SK-MEL-5 (cell line): ENCODE measurements at places on chromosomes 2 and 18.

GRCh38 chr2:19098467-19099160, 259.8 kb downstream of the OSR1 start:
- no peak for DNase-seq

GRCh38 chr2:25851740-25852503, 26.4 kb downstream of the ASXL2 start:
- peak; percentile 86 for DNase-seq

DNA sequence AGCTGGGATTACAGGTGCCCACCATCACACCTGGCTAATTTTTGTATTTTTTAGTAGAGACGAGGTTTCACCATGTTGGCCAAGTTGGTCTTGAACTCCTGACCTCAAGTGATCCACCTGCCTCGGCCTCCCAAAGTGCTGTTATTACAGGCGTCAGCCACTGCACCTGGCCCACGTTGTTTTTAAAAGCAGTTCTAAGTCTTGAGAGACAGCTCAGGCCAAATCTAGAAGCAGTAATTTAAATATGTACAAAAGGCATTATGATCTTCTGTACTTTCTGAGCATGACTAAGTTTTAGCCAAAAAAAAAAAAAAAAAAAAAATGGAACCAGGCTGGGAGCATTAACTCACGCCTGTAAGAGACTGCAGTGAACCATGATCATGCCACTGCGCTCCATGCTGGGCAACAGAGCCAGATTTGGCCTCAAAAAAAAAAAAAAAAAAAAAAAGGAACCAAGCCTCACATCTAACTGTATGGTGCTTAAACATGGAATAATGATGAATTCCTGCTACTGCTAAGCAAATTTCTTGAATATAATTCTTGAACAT, 4.0 kb downstream of the ABHD3 start:
- DNase-seq = no peak

- no peak for DNase-seq
Measured at GRCh38 chr2:20771299-20771698, 51.6 kb downstream of the LDAH start.

DNA sequence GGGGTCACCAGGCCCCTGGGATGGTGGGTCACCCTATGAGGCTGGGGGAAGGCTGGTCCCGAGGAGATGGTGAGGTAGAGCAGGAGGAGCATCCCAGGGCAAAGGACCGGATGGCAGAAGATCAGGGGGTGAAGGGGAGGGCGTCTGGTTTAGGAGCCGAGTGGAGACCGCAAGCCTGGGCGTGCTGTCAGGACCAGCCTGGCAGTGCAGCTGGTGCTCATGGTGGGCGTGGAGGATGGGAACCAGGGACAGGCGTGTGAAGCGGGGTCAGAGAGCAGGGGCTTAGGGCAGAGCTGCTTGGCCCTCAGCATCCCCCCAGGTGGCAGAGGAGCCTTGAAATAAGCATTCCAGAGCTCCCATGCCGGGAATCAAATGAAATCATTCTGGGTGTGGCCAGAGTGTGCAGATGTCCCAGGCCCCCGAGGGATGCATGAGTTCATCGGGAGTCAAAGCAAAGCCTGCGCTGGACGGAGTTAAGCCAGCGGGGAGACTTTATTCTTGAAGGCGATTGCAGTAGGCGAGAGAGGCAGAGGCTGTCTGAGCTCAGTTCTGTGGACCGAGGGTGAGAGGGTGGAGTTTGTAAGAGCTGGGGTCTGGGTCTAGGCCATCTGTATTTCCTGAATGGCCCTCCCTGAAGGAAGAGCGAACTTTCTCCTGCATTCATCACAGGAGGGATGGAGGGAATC, 33.1 kb upstream of the MBP start:
- DNase-seq = no peak

GRCh38 chr2:45890819-45891218, 239.3 kb downstream of the PRKCE start:
- DNase-seq = no peak

GRCh38 chr18:50806208-50806616, 13.6 kb downstream of the MRO start:
- DNase-seq = no peak

DNA sequence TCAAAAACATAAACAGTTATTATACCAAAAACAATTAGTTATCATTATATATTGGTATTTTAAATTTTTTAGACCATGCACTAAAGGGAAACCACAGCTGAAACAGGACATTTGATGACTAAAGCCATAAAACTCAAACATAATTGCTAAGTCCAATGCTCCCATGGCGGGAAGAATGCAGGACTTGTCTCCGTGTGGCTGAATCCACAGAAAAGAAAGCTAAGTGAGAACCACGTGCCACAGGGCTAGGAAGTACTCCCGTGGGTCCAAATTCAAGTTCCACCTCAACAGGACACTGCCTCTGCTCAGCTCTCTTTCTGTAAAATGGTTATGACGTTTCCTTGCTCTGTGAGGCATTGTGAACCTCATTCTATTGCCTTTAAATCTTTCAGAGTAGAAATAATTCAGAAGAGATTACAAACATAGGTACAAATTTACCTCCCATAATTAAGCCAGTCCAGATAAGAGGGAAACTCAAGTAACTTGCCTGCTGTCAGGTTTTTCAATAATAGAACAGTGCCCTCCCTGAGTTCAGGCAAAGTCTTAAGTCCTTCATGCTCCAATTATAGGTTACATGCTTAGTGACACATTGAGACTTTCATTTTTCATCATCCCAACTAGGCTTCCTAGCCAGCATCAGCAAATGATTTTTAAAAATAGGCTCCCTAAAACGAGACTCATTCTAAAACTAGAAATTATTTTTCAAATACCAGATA, 36.7 kb downstream of the FTCDNL1 start:
- DNase-seq = peak; percentile 18

- DNase-seq = no peak
Measured at GRCh38 chr2:173077506-173078177, 2.0 kb downstream of the MAP3K20 start.

DNA sequence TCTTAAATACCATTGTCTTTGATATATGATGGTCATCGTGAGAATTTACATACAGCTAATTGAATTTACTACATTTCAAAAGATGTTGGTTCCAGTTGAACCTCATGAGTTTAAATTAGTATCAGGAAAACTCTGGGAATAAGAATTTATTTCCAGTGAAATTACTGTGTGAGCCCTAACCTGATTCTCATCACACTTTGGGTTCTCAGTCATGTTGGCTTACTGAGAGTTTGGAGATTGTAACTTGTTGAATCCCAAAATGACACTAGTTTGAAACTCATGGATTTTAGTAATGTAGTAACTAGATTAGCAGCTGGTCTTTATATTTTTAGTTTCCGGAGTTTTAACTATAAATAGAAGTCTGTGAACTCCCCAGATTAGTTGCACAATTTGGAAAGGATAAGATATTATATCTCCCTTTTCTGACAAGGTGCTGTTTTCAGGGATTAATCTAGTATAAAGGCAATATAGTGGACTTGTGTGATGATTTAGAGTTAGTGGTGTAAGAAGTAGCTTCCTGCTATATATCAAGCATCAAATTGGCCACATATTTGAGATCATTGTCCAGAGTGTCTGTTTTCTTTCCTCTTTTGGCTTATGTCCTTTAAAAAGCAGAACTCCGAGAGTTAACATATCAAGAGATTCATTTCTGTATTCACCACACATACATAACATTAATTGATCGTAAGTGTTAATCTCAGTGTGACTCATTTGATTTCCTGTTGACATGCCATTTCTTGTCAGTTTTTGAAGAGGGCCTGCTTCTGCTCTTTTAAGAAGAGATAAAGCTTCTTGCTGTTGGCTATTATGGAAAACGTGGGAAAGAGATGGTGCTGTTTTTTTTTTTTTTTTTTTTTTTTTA, 15.7 kb downstream of the NDUFV2 start:
- DNase-seq = no peak

DNA sequence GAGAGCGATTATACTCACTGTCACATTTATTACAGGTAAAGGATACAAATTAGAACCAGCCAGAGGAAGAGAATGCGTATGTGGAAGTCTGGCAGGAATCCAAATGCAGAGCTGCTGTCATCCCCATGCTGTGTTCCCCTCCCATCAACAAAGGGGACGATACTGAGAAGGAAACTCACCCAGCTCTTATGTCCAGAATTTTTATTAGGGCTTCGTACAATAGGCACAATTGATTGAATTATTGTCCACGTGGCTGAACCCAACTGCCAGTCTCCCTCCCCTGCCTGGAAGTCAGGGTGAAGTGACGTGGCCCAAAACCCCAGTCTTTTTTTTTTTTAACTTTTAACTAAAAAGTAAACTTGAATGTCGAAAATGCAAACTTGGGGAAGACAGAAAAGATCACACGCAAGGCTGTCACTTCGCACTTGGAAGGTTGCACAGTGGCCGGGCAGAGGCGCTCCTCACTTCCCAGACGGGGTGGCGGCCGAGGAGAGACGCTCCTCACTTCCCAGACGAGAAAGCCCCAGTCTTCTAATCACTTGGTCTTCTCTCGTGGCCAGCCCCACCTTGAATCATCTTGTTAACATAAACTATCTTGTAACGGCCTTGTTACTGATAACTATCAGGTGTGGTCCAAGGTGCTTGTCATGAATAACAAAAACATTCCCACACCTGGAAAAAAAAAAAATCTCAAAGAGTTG, 40.0 kb upstream of the ITSN2 start:
- DNase-seq = no peak

DNA sequence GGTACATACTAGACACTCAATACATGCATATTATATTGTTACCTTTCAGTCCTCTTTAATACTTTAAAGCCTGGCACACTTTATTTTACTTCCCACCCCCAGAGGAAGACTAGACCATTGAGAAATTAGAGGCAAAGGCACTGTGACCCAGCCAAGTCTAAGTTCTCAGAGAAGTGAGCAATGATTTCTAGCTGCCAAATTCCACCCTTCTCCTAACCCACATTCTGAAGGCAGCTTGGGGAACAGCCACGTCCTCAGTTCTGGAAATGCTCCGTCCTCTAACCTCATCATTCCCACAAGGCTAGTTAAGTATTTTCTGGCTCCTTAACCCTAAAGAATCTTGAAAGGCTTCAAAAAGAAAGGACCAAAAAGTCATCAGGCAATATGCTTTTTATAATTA, 86.6 kb downstream of the COL5A2 start:
- DNase-seq = no peak

- no peak for DNase-seq
Measured at GRCh38 chr2:594297-594949, 82.8 kb downstream of the TMEM18 start.

- DNase-seq = no peak
Measured at GRCh38 chr2:69114534-69114933, 101.6 kb downstream of the ANTXR1 start.

DNA sequence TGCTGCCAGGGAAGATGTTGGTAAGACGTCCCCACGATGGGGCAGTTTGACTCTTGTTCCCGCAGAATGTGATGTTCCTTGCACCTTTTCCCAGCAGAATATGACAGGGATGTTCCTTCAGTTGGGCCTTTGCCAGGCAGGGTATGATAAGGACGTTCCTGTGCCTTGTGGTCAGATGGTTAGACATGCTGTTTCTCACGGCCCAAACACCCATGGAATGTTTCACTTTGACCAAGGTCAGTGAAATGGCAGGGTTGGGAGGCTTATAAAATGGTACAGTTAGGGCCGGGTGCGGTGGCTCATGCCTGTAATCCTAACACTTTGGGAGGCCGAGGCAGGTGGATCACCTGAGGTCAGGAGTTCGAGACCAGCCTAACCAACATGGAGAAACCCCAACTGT, 40.3 kb upstream of the YPEL5 start:
- no peak for DNase-seq

DNA sequence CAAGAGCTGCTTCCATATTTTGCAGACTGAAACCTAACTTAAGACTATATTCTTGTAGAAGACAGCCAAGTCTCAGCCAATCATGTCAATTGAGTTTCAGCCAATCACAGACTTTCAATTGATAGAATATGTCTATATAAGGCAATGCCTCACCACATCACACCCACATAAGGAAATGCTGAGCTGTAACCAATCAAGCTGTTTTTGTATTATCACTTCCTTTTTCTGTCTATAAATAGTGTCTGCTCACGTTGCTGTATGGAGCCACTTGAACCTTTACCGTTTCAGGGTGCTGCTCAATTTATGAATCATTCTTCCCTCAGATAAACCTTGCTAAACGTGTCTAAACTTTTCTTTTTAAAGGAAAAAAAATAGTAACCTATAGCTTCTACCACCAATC, 1554.4 kb upstream of the LRRTM1 start:
- DNase-seq = no peak

- no peak for DNase-seq
Measured at GRCh38 chr2:180694445-180695421, 285.7 kb upstream of the UBE2E3 start.

DNA sequence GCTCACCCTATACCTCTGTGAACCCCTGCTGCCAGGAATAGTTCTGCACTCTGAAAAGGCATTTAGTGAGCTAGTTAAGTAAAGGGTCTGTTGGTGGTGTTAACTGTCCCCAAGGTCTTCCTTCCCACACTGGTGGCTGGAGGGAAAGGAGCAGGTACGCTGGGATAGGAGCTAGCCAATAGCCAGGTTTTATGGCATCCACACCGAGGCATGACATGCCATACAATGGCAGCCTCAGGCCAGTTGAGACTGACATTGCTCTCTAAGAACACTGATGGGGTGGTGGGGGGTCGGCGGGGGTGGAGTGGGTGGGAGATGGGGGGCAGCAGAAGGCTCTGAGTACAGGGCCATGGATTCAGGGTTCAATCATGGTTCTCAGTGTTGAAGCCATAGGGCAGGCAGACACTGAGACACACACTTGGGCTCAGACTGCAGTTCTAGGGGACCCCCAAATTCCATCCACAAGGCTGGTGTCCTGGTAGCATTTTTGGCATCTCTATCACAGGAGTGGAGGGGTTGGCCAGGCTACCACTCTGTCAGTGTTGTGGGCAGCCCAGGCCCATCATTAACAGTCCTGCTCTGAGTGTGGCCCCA, 136.0 kb downstream of the CTIF start:
- DNase-seq = no peak

DNA sequence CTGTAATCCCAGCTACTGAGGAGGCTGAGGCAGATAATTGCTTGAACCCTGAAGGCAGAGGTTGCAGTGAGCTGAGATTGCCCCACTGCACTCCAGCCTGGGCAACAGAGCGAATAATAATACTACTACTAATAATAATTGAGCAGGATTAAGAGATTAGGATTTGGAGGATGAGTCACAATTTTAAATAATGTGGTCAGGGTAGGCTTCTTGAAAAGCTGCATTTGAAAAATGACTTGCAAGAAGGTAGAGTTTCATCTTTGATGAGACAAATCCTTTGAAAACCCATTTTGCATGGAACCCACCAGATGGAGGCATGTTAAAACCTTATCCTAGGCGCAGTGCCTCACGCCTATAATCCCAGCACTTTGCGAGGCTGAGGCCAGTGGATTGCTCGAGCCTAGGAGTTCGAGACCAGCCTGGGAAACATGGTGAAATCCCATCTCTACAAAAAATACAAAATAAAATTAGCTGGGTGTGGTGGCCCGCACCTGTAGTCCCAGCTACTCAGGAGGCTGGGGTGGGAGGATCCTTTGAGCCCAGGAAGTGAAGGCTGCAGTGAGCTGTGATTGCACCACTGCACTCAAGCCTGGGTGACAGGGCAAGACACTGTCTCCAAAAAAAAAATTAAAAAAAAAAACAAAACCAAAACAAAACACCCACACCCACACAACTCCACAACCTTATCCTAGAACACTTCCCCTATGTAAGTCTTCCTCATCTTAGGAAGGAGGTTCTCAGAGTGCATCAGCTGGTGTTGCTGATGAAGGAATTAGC, 3.3 kb upstream of the ATP8B1 start:
- no peak for DNase-seq
